ENCODE measurements at places on chromosomes 12 and 14. TPM values are rescaled to one million over a fixed set of nuclear protein-coding genes. Genes with fewer than 3 reads are reported as not detected.
A peak's percentile ranks its signal among the peaks of the same experiment; 100 is the strongest.

DNA sequence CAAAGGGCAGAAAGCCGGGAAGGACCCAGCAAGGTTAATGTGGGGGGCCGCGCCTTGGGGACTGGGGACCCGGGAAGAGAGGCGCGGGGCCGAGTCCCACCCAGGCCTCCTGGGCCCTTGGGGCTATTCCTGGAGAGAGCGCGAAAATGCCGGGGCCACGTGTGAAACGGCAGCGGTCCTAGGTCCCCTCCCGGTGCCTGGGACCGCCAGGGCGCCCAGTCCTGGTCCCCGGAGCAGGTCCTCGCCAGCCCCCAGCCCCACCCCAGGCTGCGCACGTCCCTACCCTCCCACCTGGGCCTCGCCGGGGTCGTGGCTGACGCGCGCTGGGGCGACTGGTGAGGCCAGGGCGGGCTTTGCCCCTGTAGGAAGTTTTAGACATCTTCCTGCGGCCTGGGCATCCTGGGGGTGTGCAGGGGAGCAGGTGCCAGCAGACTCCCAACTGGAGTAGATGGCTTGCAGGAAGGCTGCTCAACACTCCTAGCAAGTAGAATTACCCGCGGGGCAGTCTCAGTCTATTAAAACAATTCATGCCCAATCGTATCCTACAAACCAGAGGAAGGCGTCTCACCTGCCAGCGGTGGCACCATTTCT lies 708 bp downstream of the FAR2 start:
- peak overlapping the region; percentile 21 for H3K27ac ChIP-seq
- H3K4me3 ChIP-seq, result peak overlapping the region; percentile 98

GRCh38 chr14:68639000-68639757 lies 153.7 kb downstream of the ZFP36L1 start:
- no peak overlapping the region for H3K27ac ChIP-seq
- no peak for DNase-seq
- H3K36me3 ChIP-seq, result no peaks in the 10 kb centered on the region
- no peaks in the 10 kb centered on the region for H3K4me1 ChIP-seq
- no peaks in the 10 kb centered on the region for H3K27me3 ChIP-seq
- H3K4me3 ChIP-seq, result no peak overlapping the region

GRCh38 chr12:129049917-129050316 lies 196.6 kb downstream of the GLT1D1 start:
- no peak for DNase-seq
- H3K36me3 ChIP-seq, result no peaks in the 10 kb centered on the region
- no peaks in the 10 kb centered on the region for H3K27me3 ChIP-seq
- no peak overlapping the region for H3K4me3 ChIP-seq
- H3K4me1 ChIP-seq, result no peaks in the 10 kb centered on the region

- H3K4me1 ChIP-seq, result no peaks in the 10 kb centered on the region
- DNase-seq, result no peak
- no peak within 1 kb of the TSS for H3K27ac ChIP-seq
- H3K27me3 ChIP-seq, result peaks cover 88% of the 10 kb centered on the region
Measured at GRCh38 chr14:95876761-95877538, at the start of gene TUNAR. TSS of gene TUNAR (plus strand) at chr14:95876832.

DNA sequence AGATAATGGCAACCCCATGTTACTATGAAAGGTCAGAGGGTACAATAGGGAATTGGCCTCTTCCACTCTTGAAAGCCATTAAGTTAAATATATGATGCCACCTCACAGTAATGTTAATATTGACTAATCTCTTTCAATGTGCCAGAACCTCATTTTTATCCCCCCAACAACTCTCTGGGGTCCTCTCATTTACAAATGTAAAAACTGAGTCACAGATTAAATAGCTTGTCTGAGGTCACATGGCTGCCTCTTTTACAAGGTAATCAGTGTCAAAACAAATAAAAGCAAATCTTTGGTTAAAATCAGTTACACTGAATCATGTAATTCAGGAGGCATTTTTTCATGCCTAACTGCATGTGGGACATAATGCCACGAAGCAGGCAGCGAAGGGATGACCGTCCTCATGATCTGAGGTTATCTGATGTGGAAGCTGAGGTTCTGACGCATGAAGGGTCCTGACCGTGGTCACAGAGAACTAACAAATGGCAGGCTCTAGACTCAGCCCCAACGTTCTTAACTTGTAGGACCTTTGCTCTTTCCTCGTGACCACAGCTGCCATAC lies 78.5 kb downstream of the PTPN21 start:
- no peak for DNase-seq
- no peak overlapping the region for H3K4me3 ChIP-seq
- H3K27ac ChIP-seq, result no peak overlapping the region
- no peaks in the 10 kb centered on the region for H3K27me3 ChIP-seq
- no peaks in the 10 kb centered on the region for H3K4me1 ChIP-seq
- no peaks in the 10 kb centered on the region for H3K36me3 ChIP-seq

DNA sequence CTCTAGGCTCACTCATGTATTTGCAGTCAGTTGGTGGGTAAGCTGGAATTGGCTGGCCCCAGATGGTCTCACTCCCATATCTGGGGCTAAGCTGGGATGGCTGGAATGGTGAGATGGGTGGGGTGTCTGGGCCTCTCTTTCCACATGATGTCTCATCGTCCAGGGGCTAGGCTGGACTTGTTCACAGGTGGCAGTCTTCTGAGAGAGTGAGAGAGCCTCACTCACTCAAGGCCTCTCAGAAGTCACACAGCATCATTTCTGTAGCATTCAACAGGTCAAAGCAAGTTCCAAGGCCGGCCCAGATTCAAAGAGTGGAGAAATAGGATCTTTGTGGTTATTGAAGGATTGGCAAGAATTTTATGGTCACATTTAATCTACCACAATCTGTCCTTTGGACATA lies 102.7 kb downstream of the UNC79 start:
- no peak for DNase-seq
- H3K27ac ChIP-seq, result no peak overlapping the region
- no peaks in the 10 kb centered on the region for H3K4me1 ChIP-seq
- H3K36me3 ChIP-seq, result no peaks in the 10 kb centered on the region
- H3K27me3 ChIP-seq, result peaks cover 48% of the 10 kb centered on the region

GRCh38 chr14:31613188-31613587 lies 52.0 kb downstream of the NUBPL start:
- DNase-seq, result no peak
- no peak overlapping the region for H3K4me3 ChIP-seq
- peaks cover 4% of the 10 kb centered on the region for H3K4me1 ChIP-seq
- H3K36me3 ChIP-seq, result no peaks in the 10 kb centered on the region
- H3K27ac ChIP-seq, result no peak overlapping the region
- H3K27me3 ChIP-seq, result no peaks in the 10 kb centered on the region

- no peak overlapping the region for H3K27ac ChIP-seq
- no peak overlapping the region for H3K4me3 ChIP-seq
- peaks cover 5% of the 10 kb centered on the region for H3K36me3 ChIP-seq
- H3K27me3 ChIP-seq, result no peaks in the 10 kb centered on the region
- DNase-seq, result no peak
- H3K4me1 ChIP-seq, result peaks cover 39% of the 10 kb centered on the region
Measured at GRCh38 chr12:62738616-62739015, 196.3 kb downstream of the PPM1H start.

GRCh38 chr14:66634876-66635275 lies 126.9 kb downstream of the GPHN start:
- H3K4me1 ChIP-seq, result peaks cover 9% of the 10 kb centered on the region
- no peak overlapping the region for H3K27ac ChIP-seq
- H3K36me3 ChIP-seq, result no peaks in the 10 kb centered on the region
- DNase-seq, result no peak
- no peaks in the 10 kb centered on the region for H3K27me3 ChIP-seq
- H3K4me3 ChIP-seq, result no peak overlapping the region

DNA sequence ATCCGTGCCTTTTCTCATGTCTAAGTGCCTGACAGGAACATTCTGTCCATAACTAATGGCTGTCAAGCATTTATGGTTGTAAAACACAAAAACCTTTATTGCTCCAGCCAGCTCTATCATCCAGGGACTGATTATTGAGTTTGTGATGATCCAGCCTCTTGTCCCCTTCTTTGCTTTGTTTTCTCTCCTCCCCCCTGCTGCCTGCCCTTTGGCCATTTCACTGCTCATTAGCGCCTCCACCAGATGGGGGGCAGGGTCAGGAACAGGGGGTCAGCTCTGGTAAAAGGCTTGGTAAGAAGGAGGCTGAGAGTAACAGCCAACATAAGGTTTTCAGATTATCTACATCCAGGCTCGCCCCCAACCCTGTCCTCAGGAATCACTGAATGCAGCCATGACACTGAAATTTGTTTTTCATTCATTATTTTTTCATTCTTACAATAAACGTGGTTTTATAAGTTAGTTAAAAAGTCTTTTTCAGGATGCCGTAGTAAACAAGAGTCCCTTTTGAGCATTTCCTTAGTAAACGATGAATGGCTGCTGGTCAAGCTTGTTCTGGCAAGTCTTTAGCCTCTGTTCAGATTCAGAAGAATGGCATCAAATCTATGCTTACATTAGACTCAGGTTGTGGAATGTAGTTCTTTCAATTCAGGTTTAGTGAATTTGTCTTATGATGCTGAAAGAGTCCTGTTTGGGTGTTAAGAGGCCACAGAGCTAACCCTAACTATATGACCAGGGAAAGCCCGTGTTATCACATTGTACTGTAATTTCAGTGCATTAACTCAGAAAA lies 21.7 kb downstream of the HMGA2 start:
- no peak overlapping the region for H3K4me3 ChIP-seq
- H3K27me3 ChIP-seq, result no peaks in the 10 kb centered on the region
- peaks cover 50% of the 10 kb centered on the region for H3K36me3 ChIP-seq

Gene CLEC9A
- not detected for total RNA-seq

Gene NXPH4
- total RNA-seq, result 2.0 TPM

Gene TMEM63C
- total RNA-seq, result 2.1 TPM

Gene FBRSL1
- 119 TPM for total RNA-seq

Gene CBLN3
- total RNA-seq, result 1.7 TPM

Measured in Calu3 (cell line).